ENCODE measurements at places on chromosomes 5 and 9. TPM values are rescaled to one million over a fixed set of nuclear protein-coding genes. Genes with fewer than 3 reads are reported as not detected.
A peak's percentile ranks its signal among the peaks of the same experiment; 100 is the strongest.

The FOXD4L4 gene
- total RNA-seq = 0.13 TPM

- no peak overlapping the region for H3K27ac ChIP-seq
- no peak overlapping the region for H3K4me3 ChIP-seq
- no peaks in the 10 kb centered on the region for H3K36me3 ChIP-seq
- DNase-seq = no peak
- H3K27me3 ChIP-seq = no peaks in the 10 kb centered on the region
Measured at GRCh38 chr5:57034201-57034916, 82.4 kb upstream of the MIER3 start.

The CEL gene
- 4.2 TPM for total RNA-seq

The UBQLN1 gene
- 102 TPM for total RNA-seq

- no peaks in the 10 kb centered on the region for H3K36me3 ChIP-seq
- H3K27me3 ChIP-seq = peaks cover 2% of the 10 kb centered on the region
- no peak overlapping the region for H3K4me3 ChIP-seq
- H3K4me1 ChIP-seq = peaks cover 20% of the 10 kb centered on the region
Measured at GRCh38 chr5:98308960-98309359, 464.5 kb upstream of the RGMB start.

The LRRC26 gene
- not detected for total RNA-seq

- no peak overlapping the region for H3K27ac ChIP-seq
- H3K36me3 ChIP-seq = no peaks in the 10 kb centered on the region
- peaks cover 3% of the 10 kb centered on the region for H3K27me3 ChIP-seq
- no peak overlapping the region for H3K4me3 ChIP-seq
- no peak for DNase-seq
- H3K4me1 ChIP-seq = no peaks in the 10 kb centered on the region
Measured at GRCh38 chr9:99486684-99487083, 264.6 kb downstream of the SEC61B start.

DNA sequence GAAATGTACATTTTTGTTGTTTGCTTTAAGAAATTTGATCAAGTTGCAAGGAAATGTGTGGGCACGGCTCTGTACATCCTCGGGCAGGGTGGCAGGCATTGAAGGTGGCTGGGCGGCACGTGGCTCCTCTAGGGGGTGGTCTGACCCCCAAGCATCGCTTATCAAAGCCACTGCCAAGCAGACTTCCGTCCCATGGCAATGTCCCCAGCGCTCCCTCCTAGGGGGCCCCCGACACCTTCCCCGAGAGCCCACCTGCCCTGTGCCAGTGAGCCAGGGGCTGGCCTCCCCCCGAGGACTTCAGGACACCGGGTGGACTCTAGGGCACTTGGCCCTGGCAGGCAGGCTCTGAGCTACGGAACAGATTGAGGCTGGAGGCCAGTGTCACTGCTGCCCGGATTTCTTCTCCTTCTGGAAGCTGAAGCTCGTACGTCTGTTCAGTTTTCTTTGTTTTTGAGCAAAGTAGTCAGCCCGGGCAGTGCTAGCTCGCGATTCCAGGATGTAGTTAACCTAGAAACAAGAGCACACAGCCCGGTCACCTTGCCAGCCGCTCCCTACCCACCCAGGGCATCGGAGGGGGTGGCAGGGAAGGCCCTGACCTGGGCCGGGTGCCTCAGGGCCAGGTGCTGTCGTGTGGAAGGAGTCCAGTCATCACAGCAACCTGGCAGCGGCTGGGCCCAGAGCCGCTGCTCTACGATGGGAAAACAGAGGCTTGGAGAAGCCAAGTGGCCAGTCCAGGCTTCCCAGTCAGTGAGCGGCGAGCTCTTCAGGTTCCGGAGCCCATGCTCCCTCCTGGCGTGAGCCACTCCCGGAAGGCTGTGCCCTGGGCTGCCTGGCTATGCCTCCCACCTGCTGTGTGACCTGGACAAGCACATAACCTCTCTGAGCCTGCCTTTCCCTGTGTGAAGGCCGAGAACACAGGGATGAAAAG is 177.1 kb downstream of the GAPVD1 start:
- DNase-seq = no peak
- H3K4me1 ChIP-seq = peaks cover 2% of the 10 kb centered on the region
- H3K36me3 ChIP-seq = peaks cover 1% of the 10 kb centered on the region
- no peak overlapping the region for H3K4me3 ChIP-seq

- no peaks in the 10 kb centered on the region for H3K27me3 ChIP-seq
- H3K4me3 ChIP-seq = no peak overlapping the region
- H3K4me1 ChIP-seq = no peaks in the 10 kb centered on the region
- DNase-seq = no peak
- H3K36me3 ChIP-seq = no peaks in the 10 kb centered on the region
Measured at GRCh38 chr9:117763314-117763713, 59.1 kb downstream of the TLR4 start.

The ADAMTS2 gene
- 1.5 TPM for total RNA-seq

The FAM169A gene
- total RNA-seq = 21.1 TPM

- peaks cover 5% of the 10 kb centered on the region for H3K36me3 ChIP-seq
- DNase-seq = no peak
- H3K4me3 ChIP-seq = peak overlapping the region; percentile 85
- H3K27me3 ChIP-seq = peaks cover 6% of the 10 kb centered on the region
Measured at GRCh38 chr5:88827997-88828396, 55.0 kb downstream of the MEF2C start.

- H3K27ac ChIP-seq = no peak overlapping the region
- H3K4me1 ChIP-seq = peaks cover 17% of the 10 kb centered on the region
- peaks cover 6% of the 10 kb centered on the region for H3K27me3 ChIP-seq
Measured at GRCh38 chr9:89022902-89023301, 31.6 kb downstream of the S1PR3 start.
